Stimulated activated CD4-positive, alpha-beta T cell treated with anti-CD3 and anti-CD28 coated beads, Interleukin-12 subunit alpha, Interleukin-12 subunit beta, amount 100 ng/mL, for 24 hours (primary cell): ENCODE measurements at places on chromosomes 6 and 20.

GRCh38 chr6:29506446-29507067, 18.8 kb upstream of the MAS1L start:
- no peak for DNase-seq

DNA sequence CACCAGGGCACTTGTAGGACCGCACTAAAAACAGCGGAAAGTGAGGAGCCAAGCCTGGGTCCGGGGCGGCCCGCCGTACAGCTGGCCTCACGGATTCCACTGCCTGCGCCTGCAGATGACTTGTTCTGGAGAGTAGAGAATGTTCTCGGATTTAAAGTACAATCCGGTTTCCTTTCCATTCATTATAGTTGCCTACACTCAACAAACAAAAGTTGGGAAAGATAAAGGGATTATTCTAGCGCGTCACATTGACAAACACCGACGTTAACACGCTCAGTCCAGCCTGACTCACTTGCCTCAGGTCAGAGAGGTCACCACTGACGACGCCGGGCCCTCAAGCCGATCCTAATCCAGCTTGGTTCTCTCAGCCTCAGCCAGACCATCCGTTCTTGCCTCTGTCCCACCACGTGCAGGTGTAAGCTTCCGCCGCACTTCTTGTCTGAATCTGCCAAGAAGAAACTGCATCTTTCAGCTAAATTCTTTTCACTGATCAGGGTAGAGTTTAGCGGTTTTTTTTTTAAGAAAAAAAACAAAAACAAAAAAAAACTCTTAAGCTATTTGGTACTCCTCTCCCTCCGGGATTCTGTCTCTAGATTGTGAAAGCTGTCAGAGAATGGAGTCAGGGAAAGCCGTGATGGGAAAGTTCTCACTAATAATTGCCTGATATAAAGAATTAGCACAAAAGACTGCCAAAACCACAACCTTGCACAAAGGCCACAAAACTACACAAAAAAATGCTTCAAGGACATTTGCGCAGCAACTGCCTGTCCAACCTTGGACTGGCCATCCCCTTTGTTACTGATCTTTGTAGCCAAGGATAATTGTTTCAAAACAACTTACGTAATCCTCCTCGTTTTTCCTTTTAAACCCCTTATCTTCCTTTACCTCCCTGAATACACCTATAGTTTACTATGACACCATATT, 1.1 kb upstream of the PHF10 start:
- DNase-seq: peak; percentile 2

DNA sequence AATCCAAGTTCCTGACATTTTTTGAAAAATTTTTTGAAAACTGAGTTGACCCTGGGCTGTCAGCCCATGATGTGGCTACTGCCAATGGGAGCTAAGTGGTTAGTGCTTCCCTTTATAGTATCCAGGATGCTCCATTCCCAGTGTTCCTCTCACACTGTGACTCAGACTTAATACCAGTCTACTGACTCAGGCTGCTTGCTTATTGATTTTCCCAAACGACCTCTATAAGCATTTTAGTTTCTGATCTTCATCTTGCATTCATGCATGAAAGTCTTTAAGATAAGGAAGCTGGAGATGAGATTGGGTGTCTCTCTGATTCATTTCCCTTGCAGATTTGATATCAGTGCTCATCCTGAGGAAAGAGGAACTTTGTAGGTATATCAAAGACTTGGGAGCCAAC, 560.0 kb downstream of the TBC1D32 start:
- no peak for DNase-seq

GRCh38 chr20:47174456-47175243, 181.8 kb downstream of the ZMYND8 start:
- DNase-seq: no peak

- DNase-seq: no peak
Observed at GRCh38 chr6:121885399-121886152, 450.1 kb downstream of the GJA1 start.

DNA sequence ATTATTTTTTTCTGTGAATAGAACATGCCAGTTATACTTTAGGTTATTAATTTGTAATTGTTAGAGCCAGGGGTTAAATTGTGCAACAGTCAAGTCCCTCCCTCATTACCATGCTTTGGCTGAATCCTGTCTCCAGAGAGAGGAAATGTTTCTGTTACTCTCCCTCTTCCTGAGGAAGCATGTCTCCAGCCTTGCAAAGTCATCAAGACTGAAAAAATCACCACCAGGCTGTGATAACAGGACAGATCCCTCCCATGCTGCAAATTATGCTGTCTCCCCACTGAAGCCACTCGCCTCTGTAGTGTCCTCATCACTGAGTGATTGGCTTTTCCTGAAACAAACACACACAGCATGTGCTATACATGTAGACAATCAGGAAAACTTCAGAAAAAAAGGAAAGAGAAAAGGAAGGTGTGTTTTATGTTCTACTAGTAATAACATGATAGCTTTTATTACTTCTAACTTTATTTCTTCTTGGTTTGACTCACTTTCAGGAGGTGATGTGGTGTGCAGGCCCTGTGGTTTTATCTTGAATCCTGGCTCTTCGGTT, 290.0 kb upstream of the JAG1 start:
- no peak for DNase-seq

DNA sequence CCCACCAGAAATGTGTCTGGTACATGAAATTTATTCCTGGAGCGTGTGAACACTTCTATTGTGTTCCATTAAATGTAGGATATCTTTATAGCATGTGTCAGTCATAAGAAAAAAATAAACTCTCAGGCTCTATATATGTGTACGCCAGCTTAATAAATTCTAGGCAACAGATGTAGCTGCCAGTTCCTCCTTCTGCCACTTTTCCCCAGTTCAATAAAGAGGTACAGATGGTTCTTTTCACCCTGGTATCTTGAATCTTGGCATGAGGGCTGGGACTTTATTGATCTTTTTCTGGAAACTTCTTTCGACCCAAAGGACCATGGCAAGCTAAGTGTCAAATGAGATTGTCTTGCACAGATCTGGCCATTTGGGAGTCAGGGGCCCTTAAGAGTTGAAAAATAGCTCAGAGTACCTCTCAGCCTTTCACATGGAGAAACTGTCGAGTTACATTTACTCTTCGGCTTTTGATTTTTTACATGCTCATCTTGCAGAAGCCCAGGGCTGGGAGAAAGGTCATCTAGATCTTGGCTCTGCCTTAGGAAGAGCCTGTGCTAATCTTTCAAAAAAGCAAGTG, 240.9 kb downstream of the DOK5 start:
- DNase-seq: no peak

DNA sequence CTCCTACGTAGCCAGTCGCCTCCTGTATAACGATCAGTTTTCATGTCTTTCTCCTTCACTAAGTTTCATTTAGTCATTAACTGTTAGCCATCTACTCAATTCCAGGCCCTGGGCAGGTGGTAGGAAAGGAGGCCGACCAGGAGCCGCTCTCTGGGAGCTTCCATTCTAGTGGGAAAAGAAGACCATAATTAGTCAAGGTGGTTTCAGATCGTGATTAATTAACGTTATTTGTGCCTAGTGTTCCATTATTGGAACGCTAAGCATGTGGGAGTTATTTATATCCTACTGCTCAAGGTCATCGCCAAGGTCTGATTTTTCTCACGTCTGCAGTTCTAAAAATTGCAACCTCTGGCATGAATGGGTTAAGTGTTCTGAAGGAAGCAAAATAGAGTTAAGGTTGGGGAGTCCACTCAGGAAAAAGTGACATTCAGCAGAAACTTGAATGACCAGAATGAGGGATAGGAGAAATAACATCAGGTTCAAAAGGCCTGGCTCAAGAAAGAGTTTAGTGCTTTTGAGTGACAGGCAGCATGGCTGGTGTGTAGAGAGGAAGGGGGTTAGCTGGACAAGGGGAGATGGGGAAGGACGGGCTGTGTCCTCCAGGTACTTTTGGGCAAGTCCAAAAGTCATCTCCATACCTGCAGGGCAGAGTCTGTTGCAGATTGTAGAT, 812 bp downstream of the SLC9A8 start:
- DNase-seq: no peak

DNA sequence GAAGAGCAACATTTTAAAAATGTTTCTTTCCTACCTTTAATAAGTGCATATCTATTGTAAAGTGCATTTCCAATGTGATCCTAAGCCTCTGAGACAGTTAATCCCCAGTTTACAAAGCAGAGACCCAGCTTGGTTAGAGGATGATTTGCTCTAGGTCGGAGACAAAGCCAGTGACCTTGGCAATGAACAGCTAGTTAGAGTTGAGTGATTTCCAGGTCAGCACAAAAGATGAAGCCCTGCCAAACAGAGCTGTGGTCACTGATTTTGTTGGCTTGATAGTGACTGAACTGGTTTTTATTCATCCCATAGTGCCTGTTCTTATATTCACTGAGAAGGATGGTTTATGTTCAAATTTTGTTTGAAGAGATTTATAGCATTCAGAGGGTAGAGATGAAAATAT, 56.6 kb upstream of the CD83 start:
- no peak for DNase-seq

DNA sequence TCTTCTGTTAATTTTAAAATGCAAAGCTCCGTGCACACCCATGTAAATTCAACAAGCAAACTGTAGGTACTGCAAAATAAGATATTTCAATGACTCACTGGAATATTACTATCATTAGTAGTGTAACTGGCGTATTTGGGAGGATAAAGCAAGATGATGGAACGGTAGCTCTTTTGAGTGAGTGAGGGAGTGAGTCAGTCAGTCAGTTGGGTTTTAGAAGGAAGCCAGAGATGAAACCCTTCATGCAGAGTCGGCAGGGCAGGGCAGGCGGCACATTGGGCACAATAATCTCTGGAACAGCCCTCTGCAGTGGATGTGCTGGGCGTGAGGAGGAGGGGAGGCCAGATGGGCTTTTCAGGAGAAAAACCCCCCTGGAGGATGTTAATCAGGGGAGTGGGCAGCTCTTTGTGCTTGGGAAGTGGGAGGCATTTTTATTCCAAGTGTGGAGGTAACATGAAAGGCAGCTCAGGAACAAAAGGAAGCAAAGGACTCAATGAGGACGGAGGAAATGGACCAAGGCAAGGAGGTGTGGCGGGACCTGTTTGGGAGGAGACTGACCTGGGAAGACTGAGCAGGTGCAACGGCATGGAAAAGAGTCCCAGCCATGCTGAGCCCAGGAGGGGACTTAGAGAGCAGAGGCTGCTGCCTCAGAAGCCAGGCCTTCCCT, 171.2 kb downstream of the ZDHHC14 start:
- no peak for DNase-seq

- no peak for DNase-seq
Observed at GRCh38 chr6:111472933-111473435, 10.0 kb downstream of the REV3L start.

DNA sequence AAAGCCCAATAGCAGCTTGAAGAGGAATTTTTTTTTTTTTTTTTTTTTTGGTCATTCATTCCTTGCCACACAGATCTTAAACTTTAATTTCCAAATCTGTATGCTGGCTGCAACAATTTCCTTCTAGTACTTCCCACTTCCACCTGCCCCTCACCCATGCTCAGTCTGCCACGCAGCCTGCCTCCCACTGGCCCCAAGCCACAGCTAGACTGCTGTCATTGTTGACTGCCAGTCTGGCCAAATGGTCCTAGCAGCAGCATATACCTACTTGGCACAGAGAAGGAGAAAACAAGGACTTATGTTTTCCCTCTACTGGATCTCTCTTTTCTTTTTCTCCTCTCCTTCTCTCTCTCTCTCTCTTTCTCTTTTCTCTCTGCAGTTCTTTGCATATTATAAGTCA, 118.3 kb upstream of the HEY2 start:
- DNase-seq: no peak

DNA sequence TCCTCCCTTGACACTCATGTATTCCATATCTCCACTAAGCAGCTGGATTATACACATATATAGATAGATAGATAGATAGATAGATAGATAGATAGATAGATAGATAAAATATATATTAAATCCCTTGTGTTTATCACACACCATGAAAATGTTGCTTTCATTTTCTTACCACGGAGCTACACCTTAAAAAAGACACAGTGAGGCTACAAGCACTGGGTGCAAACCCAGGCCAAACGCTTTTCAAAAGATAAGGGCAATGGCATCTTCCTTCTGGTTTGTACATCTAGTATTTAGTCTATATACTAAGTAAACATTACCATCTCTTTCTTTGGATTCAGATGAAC, 377.1 kb downstream of the ESR1 start:
- DNase-seq: no peak

GRCh38 chr6:3500262-3501014, 43.6 kb upstream of the SLC22A23 start:
- DNase-seq: no peak

DNA sequence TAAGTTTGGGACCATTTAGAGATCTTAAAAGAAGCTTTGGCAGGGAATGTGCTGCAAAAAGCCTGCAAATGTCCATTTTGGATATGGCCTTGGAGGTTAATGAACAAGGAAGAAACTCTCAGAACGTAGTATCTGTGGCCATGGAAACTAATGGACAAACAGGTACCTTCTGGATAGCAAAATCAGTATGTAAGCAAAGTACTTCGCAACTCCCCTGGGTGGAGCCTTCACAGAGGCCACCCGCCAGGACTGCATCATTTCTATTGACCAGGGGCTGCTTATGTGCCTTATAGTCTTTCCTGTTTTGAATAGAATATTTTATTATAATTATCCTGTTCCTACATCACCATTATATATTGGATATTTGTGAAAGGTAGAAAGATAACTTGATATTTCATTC, 510.8 kb upstream of the SYNCRIP start:
- DNase-seq: no peak

GRCh38 chr6:22194188-22194921, 102.5 kb downstream of the PRL start:
- DNase-seq: no peak

DNA sequence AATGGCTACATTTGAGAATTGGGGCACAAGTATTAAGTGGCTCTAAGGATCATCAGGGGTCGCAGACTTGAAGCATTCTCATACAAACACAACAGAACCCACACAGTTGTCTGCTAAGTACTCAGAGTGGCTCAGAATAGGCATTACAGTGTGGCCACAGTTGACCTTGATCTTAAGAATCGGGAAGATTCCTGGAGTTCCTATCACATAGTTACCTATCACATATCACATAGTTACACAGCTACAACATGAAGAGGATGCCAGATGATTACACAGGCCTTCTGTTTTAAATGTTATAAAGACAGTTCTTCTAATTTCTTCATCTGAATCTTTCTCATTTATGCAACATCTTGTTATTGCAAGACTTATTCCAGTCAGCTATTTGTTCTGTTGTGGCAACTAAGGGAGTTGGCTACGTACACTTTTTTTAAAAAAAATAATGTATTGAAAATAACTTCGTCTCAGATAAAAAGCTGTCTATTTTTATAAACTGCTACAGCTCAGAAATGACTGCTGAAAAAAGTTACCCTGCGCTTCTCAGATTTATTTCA, 129.0 kb downstream of the REV3L start:
- no peak for DNase-seq

GRCh38 chr20:19205981-19206396, 6.5 kb upstream of the SLC24A3 start:
- DNase-seq: peak; percentile 20

GRCh38 chr6:21478411-21478810, 115.1 kb upstream of the SOX4 start:
- no peak for DNase-seq

DNA sequence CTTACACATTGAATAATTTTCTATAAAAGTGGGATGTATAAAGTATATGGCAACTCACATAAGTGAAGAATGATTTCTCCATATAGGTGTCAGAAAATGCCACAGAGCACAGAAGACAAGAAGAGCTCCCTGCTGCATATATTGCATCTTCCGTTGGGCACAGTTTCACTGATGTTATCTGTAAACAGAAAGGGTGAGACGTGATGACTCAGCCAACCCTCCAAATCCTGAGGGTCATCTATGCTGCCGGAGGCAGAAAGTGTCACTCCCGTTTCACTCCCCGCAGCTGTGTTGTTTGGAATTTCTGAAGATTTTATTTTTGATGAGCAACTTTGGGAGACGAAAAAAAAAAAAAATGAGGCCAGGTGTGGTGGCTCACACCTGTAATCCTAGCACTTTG, 644.1 kb downstream of the C6orf118 start:
- no peak for DNase-seq
